SW 1271 (cell line): ENCODE measurements at places on chromosomes 6 and 20.

DNA sequence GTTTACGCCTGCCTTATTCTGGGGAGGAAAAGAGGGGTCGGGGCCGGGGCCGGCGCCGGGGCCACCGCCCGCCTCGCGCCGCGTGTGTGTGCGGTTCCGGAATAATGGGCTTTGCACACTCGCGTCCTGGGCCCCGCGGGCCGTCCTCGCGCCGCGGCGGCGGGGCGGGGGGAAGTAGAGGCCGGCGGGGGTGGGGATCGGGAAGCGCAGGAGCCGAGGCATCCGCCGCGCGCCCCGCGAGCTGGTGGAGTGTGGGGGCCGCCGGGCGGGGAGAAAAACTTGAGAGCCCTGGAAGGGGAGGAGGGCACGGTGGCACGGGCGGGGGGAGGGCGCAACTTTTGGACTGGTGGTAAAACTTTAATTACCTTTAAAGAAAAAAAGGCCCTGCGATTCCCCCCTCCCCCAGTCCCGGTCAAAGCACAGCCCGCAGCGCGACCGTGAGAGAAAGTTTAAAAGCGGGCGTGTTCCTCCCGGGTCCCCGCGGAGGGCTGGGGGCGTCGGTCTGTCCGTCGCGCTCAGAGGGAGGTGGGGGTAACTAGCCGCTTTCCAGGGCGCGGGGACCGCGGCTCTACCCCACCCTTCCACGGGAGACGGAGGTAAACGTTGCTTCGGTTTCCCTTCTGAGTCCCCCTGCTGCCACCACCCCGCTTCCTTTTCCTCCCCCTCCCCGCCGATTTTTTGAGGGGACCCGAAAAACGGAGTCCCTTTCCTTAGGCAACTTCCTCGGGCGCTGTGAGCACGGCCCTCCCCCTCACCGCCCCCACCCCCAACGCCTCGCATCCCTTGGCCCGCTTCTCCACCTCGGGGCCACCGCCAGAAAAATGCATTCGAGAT is 1.9 kb downstream of the L3MBTL3 start:
- no peak for DNase-seq

DNA sequence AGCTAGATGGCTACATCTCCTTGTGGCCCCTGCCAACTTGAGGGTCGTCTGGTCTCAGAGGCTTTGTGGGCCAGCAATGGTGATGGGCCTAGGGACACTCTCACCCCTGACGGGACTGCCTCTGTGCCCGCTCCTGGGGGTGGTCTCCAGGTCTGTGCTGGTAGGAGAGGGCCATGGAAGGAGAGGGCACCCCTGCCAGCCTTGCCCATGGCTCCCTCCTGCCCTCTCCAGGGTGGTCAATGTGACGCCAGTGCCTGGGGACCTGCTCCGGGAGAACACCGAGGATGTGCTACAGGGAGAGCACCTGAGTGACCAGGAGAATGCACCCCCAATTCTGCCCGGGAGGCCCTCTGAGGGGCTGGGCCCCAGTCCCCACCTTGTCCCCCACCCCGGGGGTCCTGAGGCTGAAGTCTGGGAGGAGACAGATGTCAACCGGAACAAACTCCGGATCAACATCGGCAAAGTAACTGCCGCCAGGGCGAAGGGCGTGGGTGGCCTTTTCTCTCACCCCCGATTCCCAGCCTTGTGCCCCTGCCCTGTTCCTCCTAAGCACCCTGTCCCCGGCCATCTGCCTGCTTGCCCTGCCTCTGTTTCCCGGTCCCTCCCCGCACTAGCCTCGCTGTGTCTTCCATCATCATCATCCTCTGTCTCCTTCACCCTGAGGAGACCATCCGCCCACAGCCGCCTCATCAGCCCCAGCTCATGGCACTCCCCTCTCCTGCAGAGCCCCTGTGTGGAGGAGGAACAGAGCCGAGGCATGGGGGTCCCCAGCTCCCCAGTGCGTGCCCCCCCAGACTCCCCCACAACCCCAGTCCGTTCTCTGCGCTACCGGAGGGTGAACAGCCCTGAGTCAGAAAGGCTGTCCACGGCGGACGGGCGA is 15.8 kb downstream of the TTBK1 start:
- no peak for DNase-seq

- DNase-seq, result no peak
Measured at GRCh38 chr20:24129641-24130040, 141.1 kb upstream of the GGTLC1 start.

DNA sequence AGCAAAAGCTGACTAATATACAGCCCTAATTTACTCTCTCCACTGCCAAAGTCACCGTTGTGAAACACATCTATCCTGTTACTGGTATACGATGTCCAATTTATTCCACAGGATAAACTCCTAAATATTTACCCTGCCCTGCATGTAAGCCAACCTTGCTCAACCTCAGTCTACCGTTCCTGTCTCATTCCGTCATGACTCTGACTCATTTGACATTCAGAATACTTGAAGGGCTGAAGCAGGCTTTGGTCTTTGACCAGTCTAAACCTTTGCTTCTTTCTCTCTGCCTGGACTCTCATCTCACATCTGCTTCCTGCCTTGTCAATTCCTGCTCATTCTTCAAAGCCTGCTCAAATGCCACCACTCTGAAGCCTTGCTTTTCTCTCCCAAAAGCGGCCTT is 157.5 kb downstream of the SCP2D1 start:
- DNase-seq, result no peak

- DNase-seq, result no peak
Measured at GRCh38 chr6:111714416-111715270, 109.0 kb upstream of the TRAF3IP2 start.

- no peak for DNase-seq
Measured at GRCh38 chr6:20326422-20326728, 75.3 kb upstream of the E2F3 start.
